ENCODE measurements at places on chromosomes 16 and 17.

GRCh38 chr17:16987066-16987829 is 15.3 kb upstream of the TNFRSF13B start:
- no peak for DNase-seq

GRCh38 chr16:51773071-51773890 is 622.2 kb upstream of the SALL1 start:
- no peak for DNase-seq

- no peak for DNase-seq
Observed at GRCh38 chr16:2591476-2592240, 53.8 kb downstream of the PDPK1 start.

DNA sequence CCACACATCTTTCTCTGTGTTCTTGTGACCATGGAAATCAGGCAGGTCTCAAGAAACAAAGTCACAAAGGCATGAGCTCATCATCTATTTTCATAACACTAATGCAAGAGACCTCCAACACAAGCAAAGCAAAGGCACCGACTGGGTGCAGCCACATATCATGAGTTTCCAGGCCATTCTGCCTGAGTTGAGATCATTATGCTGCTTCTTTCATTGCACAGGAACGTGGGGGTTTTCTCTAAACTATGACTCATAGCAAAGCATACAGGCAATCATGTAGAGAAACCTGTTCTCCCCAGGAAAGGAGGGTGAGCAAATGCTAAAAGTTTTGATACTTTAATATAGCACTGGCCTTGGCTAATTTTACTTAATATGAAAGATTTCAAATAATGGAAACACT is 60.7 kb downstream of the GRIN2A start:
- no peak for DNase-seq

- no peak for DNase-seq
Observed at GRCh38 chr17:29612404-29613280, 10.1 kb downstream of the CORO6 start.

DNA sequence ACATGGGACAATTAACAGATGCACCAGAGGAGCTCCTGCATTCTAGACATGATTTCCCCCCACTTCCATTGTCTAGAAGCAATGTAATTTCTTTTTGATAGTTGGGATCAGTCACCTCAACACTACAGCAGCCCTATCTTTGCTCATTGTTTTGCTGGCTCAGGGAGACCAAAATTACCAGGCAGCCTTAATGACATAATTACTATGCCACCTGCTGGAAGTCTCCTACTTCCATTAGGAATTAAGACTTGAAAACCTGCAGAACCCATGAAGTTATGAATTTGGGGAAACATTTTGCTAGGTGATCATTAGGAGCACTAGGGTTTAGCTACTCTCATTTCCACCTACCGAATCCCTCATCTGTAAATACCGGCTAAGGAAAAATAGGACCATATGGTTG is 312.0 kb upstream of the CA10 start:
- peak; percentile 37 for DNase-seq

- peak; percentile 79 for DNase-seq
Observed at GRCh38 chr17:20095336-20096080, 86.3 kb downstream of the SPECC1 start.

- DNase-seq, result no peak
Observed at GRCh38 chr17:41813152-41813680, 412 bp downstream of the FKBP10 start.

DNA sequence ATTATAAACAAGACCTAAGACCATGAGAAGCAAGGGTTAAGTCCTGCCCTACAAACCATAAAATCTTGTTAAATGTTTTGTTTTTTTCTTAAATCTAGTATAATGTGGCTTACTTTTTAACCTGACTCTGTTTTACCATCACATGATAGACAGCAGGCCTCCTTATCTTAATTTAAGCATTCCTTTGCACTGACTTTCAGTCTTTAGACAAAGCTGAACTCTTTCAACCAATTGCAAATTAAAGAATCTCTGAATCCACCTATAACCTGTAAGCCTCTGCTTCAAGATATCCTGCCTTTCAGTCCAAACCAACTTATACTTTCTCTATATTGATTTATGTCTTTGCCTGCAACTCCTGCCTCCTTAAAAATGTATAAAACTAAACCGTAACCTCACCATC is 478.5 kb downstream of the GRIN2A start:
- no peak for DNase-seq

- no peak for DNase-seq
Observed at GRCh38 chr16:86085161-86085611, 186.2 kb downstream of the IRF8 start.

- DNase-seq, result peak; percentile 39
Observed at GRCh38 chr17:7295230-7296180, 1.1 kb upstream of the YBX2 start.

- DNase-seq, result no peak
Observed at GRCh38 chr16:56447286-56447685, 3.8 kb downstream of the NUDT21 start.

- no peak for DNase-seq
Observed at GRCh38 chr17:83026311-83026811, 53.0 kb upstream of the METRNL start.

- no peak for DNase-seq
Observed at GRCh38 chr17:17624741-17625140, 33.2 kb upstream of the PEMT start.

- no peak for DNase-seq
Observed at GRCh38 chr17:81942167-81942553, 4.9 kb downstream of the MYADML2 start.

DNA sequence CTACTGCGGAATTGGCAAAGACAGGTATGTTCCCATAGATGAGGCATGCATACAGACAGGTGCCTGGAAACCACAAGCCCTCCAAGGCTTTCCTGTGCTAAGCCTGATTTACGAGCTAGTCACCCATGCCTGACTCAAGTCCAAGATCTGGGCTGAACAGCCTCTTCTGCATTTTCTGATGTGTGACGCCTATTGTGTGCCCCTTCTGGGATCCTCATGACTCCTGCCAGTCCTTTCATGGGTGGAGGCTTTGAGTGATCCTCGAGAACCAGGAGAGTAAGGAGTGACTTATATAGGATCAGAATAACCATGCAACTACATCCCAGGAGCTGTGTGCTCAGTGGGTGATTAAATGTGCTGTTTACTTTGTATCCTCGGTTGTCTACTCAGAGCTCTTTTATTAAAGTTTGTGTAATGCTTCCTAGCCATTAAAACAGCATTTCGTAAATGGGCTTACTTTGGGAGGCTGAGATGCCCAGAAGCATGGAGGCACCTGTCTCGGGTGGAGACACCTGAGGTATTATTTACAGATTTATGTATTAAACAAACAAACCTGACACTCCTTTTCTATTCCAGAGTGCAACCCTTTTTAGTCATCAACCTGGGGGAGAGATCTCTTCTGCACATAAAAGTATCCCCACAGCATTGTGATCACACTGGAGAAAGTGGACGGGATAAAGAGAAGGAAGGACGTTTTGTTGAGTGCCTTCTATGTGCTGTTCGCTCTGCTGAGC is 373.0 kb upstream of the DYNLRB2 start:
- DNase-seq, result no peak

- peak; percentile 72 for DNase-seq
Observed at GRCh38 chr17:17922070-17922614, 50.1 kb downstream of the TOM1L2 start.

GRCh38 chr16:10892782-10893318 is 15.8 kb downstream of the CIITA start:
- DNase-seq, result no peak

- no peak for DNase-seq
Observed at GRCh38 chr17:71486261-71486660, 634.6 kb upstream of the SOX9 start.

- DNase-seq, result no peak
Observed at GRCh38 chr17:28616281-28616680, 2.3 kb upstream of the RSKR start.

DNA sequence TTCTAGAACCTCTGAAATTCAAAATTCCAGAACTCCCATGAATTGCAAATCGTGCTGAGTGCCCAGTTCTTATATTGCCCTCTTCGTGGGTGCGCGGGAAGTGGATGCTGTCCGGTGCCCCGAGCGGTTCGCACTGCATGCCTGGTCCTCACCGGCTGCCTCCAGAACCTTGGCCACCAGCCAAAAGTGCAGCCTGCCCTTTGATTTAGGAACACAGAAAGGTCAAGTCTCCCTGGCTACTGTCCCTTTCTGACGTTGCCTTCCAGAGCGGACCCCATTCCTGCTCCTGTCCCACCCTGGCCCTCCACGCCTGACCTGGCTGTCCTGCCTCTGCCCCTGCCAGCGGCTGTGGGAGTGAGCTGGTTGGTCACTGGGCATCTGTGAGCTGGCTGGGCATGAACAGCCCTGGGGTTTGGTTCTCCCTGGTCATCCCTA is 9.7 kb downstream of the NEUROD2 start:
- DNase-seq, result peak; percentile 58

DNA sequence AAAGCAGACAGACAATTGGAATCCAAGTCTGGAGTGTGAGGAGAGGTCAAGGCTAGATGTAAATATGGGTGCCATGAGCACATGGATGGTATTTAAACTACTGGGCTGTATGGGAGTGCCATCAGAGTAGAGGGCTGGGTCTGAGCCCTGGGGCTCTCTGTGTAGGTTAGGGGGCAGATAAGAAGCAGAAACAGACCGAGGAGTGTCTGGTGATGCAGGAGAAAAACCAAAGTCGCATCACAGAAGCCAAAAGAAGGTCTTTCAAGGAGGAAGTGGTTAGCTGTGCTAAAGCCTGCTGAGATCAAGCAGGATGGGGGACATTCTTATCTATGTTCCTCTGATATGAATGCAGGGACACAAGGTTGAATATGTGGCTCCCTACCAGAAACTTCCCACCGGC is 1.9 kb downstream of the TSEN54 start:
- no peak for DNase-seq

DNA sequence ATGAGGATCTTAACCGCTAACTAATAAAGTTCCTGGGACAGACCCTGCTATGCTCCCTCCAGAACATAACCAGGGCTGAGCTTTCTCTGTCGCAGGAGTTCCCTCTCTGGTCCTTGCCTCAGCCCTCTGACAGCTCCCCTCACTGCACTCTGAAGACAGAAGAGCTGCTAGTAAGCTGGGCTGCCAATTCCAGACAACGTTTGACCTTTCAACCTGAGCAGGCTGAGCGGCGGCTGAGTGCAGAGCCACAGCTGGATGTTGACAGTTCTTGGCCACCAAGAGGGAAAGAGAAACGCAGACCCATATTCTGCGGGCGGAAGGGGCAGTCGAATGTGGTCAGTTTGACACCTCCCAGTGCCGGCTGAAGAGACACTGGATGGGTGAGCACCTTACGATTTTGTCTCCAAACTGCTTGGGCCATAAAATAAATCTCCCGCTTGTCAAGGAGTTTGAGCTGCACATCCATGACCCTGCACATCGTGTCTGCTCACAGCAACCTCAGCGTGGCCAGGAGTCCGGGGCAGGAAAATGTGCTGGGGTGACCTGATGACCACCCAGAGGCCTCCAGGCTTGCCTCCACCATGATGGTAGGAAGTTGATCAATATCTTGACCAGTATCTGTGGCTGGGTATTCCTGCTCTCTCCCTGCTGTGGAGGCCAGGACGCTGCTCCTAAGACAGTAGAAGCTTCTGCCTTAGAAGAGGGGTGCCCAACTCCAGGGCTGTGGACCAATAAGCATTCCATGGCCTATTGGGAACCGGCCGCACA is 209.2 kb downstream of the PARN start:
- no peak for DNase-seq

- DNase-seq, result peak; percentile 75
Observed at GRCh38 chr17:43021741-43022512, at the start of gene VAT1. Gene VAT1, minus strand, starts transcription at chr17:43022385. Its CDS starts 63 bp downstream, at chr17:43022322.

DNA sequence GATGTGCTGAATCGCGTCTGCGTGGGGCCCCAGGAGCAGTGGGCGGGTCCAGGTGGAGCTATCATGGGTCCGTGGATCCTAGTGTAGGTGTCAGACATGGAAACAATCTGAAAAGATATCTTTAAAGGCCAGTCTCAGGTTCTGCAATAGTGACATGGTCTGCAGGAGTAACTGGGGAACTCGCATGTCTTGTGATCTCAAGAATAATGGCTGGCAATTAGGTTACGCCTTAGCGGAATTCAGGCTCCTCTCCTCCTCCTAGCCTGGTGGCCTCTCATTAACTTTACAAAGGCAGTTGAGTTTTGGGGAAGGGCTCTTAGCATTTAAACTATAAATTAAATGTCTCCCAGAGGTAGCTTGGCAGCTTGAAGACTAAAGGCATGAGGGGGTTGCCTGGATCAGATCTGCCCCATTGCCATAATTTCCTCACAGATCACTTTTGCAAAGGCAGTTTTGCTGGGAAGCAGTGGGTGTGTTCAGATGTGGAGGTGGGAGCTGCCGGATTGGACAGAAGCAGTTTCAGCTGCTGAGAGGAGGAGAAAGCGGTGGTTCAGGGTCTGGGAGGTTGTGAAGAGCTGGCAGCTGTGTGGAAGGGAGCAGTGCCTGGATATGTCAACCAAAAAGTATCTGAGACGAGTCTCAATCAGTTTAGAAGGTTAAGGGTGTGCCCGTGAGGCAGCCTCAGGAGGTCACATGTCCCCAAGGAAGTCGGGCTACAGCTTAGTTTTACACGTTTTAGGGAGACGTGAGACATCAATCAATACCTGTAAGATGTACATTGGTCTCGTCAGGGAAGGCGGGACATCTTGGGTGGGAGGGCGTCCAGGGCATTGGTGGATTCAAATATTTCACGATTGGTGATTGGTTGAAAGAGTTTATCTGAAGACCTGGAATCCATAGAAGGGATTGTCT is 2.7 kb downstream of the TBCD start:
- peak; percentile 56 for DNase-seq

- DNase-seq, result no peak
Observed at GRCh38 chr17:13749166-13749890, 147.6 kb upstream of the HS3ST3A1 start.

DNA sequence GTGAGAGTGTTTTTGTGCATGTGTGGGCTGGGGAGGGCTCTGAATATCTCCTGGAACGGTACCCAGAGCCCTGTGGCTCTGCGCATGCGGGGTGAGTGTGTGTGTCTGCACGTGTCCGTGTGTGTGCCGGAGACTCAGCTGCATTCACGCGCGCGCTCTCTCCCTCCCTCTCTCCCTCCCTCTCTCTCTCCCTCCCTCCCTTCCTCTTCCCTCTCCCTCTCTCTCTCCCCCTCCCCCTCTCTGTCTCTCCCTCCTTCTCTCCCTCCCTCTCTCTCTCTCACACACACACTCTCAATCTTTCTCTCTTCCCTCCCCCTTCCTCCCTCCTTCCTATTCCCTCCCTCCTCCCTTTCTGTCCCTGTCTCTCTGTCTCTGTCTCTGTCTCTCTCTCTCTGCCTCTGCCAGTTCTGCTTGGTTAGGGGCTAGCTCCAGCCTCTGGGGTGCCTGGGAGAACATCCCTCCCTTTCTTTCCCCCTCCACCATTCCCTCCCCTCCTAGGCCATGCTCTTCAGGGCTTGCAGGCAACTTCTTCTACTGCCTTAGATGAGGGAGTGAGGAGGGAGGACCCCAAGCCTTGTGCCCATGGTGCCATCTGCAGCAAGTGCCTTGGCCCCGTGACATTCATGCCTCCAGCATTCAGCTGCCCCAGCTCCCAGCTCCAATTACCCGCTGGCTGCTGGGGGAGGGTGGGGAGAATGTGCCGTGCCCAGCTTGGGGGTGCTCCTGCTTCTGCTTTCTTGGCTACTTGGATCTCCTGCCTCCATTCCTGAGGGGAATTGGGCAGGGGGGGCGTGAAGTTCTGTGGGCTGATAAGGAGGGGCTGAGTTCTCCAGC is 6.4 kb downstream of the THRA start:
- peak; percentile 97 for DNase-seq

GRCh38 chr17:42924891-42925290 is 24.3 kb downstream of the G6PC1 start:
- DNase-seq, result no peak

GRCh38 chr16:8831871-8832716 is 34.5 kb downstream of the PMM2 start:
- no peak for DNase-seq

Data from cerebellar cortex (tissue), 1 donor.